T-helper 2 cell (primary cell): ENCODE measurements at places on chromosomes 12 and 14.

- DNase-seq = peak; percentile 84
These were observed 55.7 kb downstream of the TRPV4 start for GRCh38 chr12:109777544-109777943.

GRCh38 chr14:83282706-83283105 is 1749.1 kb upstream of the SEL1L start:
- no peak for DNase-seq

GRCh38 chr12:118357257-118358007 is 15.3 kb downstream of the TAOK3 start:
- no peak for DNase-seq

DNA sequence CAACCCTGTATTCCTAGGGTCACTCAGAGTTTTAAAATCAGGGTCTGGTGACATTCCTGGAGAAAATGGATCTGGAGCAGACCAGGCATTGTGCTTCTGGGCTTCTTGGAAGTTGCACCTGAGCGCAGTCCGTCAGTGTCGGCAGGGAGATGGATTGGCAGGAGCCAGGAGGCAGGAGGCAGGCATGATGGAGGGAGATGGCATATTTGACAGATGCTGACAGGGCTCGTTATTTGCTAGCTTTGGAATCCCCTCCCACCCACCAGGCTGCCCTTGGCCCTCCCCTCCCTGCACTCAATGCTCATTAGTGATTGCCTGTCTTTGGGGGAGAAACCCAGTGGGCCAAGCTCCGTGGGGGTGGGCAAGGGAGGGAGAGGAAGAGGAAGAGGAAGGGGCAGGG is 4.7 kb downstream of the CISTR start:
- no peak for DNase-seq

GRCh38 chr12:13258197-13258596 is 61.7 kb downstream of the EMP1 start:
- no peak for DNase-seq

- DNase-seq = no peak
These were observed 1.1 kb upstream of the ASPG start for GRCh38 chr14:104084251-104085002.

- no peak for DNase-seq
These were observed 49.8 kb downstream of the EID3 start for GRCh38 chr12:104353012-104353981.

- no peak for DNase-seq
These were observed 96.8 kb downstream of the SRGAP1 start for GRCh38 chr12:63941166-63941800.

- no peak for DNase-seq
These were observed 7.7 kb downstream of the GNPTAB start for GRCh38 chr12:101823039-101823438.

GRCh38 chr12:106010741-106011140 is 128.0 kb downstream of the NUAK1 start:
- no peak for DNase-seq

DNA sequence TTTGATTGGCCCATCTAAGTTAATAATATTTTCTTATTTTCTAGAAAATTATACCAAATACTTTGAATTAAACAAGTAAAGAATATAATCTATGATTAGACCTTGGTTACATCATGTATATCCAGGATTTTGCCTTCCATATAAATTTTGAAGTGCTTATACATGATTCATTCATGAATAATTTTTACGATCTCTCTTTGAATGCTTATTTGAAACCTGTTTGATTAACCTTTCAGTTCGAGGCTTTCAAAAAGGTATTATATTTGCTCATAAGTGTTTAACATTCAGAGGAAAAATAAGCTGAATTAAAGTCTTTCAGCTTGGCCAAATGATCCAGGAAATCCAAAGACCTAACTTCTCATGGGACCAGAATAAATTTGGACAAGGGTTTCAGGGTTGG is 495.2 kb upstream of the GARIN6 start:
- DNase-seq = no peak

- no peak for DNase-seq
These were observed 13.9 kb downstream of the PSMA6 start for GRCh38 chr14:35306114-35306513.

- no peak for DNase-seq
These were observed 45.6 kb upstream of the BCL2L14 start for GRCh38 chr12:12024911-12025682.

GRCh38 chr12:25253371-25254068 is 2.8 kb upstream of the KRAS start:
- no peak for DNase-seq

GRCh38 chr12:125772403-125772802 is 707.2 kb downstream of the AACS start:
- no peak for DNase-seq

DNA sequence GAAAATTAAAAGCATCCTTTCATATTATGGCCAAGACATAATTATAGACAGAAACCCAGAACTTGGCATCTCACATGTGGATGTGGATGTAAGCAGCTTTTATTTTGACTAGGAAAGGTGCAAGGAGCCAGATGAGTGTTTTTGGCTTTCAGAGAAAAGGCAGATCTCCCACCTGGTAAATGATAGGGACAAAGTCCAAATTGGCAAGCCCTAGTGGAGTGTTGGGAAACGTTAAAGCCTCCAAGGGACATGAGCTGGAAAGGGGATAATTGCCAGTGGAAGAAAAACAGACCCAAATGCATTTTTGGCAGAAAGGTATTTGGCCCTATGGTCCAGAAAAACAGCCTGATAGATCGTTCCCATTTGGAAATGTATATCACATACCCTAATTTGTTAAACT is 60.1 kb downstream of the KLHL28 start:
- DNase-seq = no peak
